ENCODE measurements at places on chromosomes 1 and 21. TPM values are rescaled to one million over a fixed set of nuclear protein-coding genes. Genes with fewer than 3 reads are reported as not detected.

The UBASH3A gene
- not detected for polyA plus RNA-seq

The COA7 gene
- 18.0 TPM for polyA plus RNA-seq

The TMEM54 gene
- 5.6 TPM for polyA plus RNA-seq

The ABCA4 gene
- 11.4 TPM for polyA plus RNA-seq

The ILDR2 gene
- polyA plus RNA-seq: 20.6 TPM

The AGT gene
- polyA plus RNA-seq: 42.2 TPM

The PCSK9 gene
- polyA plus RNA-seq: 0.95 TPM

The CTTNBP2NL gene
- 43.5 TPM for polyA plus RNA-seq

The ARPC5 gene
- polyA plus RNA-seq: 143 TPM

The RAB4A gene
- polyA plus RNA-seq: 49.4 TPM

The PTGER3 gene
- 43.8 TPM for polyA plus RNA-seq

The AMIGO1 gene
- 6.2 TPM for polyA plus RNA-seq

The CD247 gene
- 0.42 TPM for polyA plus RNA-seq

The PIGR gene
- polyA plus RNA-seq: 1.6 TPM
